ENCODE measurements at places on chromosomes 13 and 19.

DNA sequence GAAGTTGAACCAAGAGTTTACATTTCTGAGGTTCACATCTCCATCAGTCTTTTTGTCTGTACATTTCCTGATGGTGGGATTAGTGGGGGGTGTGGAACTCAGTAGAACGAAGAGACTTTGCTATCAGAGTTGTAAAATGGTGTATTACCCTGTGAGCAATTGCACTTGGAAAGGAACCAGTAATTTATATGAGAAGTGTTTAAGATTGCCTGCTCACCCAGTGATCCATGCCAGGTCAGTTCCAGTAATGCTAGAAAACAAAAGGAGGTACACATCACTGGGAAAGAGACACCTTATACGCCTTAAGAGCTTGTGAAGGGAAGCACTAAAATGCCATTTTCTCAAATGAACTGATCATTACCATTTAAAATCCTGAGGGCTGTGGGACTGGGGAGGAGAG, 7.5 kb upstream of the DACH1 start:
- no peak for DNase-seq

GRCh38 chr13:77827332-77827731, 91.3 kb downstream of the EDNRB start:
- no peak for DNase-seq

DNA sequence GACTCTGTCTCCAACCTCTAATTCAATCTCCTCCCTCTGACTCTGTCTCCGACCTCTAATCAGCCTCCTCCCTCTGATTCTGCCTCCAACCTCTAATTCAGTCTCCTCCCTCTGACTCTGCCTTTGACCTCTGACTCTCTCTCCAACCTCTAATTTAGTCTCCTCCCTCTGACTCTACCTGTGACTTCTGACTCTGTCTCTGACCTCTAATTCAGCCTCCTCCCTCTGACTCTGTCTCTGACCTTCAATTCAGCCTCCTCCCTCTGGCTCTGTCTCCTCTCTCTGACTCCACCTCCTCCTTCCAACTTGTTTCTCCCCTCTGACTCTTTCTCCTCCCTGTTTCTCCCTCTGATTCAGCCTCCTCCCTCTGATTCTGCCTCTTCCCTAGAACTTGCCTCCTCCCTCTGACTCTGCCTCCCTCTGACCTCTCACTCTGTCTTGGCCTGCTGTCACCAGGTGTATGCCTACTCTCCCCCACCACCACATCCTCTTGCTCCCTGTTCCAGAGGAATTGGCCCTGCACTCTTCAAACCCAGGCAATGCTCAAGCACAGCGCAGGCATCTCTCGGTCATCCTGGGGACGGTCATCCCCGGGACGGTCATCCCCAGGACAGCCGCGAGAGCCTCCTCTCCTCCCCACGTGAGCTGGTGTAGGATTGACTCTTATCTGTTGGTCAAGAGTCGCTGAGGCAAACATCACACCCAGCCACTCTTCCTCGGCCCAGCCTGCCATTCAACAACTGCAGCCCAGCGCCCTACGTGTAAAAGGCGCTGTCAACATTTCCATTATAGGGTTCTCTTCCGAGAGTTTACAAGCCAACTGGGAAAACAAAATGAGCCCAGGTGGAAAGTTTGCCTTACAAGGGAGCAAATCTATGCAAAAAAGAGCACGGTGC, 60.2 kb downstream of the ZIC5 start:
- no peak for DNase-seq

DNA sequence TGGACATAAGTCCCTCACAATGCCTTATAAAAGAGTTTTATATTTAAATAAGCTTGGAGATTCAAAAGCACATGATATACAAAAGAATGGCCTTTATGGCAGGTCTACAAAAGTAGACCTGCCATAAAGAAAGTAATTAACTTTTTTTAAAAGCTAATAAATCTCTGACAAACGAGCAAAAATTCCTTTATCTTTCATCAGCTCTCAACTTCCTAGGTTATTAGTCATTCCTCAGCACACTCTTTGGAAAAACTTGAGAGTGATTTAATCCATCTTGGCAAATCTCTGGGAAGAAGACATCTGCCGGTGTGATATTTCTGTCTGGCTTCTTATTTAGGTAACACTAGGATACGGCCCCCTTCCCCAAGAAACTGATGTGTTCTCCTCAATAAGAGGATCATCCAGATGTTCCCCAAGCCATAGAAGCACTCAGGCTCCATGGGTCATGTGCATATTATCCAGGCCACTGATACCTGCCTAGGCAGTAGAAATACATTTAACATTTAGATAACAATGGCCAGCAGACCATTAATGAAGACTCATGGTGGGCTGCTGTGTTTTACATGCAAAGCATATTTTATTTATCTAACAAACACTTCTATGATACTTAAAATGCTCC, 372.7 kb downstream of the LIG4 start:
- DNase-seq = no peak

- no peak for DNase-seq
Measured at GRCh38 chr13:71597150-71597549, 269.9 kb downstream of the DACH1 start.

GRCh38 chr13:64568748-64569147, 2661.4 kb downstream of the PCDH9 start:
- no peak for DNase-seq

DNA sequence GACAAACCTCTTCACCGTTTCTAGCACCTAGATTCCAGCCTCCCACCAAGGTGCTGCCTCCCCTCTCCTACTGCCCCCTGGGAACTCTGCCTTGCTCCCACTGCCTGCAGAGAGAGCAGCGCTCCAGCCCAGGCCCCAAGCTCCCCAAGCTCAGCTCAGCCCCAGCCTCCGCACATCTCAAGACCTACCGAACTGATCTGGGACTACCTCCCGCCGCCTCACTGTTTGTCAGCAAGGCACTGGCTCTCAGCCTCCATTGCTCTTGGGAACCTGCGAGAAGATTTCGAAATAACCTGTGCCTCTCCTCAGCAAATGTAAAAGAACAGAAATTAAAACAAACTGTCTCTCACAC, 92.4 kb upstream of the GPR183 start:
- no peak for DNase-seq

All from stimulated activated CD4-positive, alpha-beta T cell treated with anti-CD3 and anti-CD28 coated beads, Interleukin-1b, Interleukin-23, amount 100 ng/mL, for 4 hours (primary cell).